ENCODE measurements at places on chromosomes 3 and 15. TPM values are rescaled to one million over a fixed set of nuclear protein-coding genes. Genes with fewer than 3 reads are reported as not detected.

SEMA3G gene
- total RNA-seq = 13.1 TPM

GPR62 gene
- total RNA-seq = 0.46 TPM

LRRC2 gene
- 26.0 TPM for total RNA-seq

TNNC1 gene
- total RNA-seq = 3,111 TPM

LRRC34 gene
- total RNA-seq = 3.1 TPM

ANKUB1 gene
- not detected for total RNA-seq

TMC3 gene
- not detected for total RNA-seq

TIMMDC1 gene
- 233 TPM for total RNA-seq

FAM219B gene
- total RNA-seq = 124 TPM

TBCCD1 gene
- 8.4 TPM for total RNA-seq

Measured in right cardiac atrium (tissue), 5 donors.